Left renal cortex interstitium (tissue), 4 donors: ENCODE measurements at places on chromosomes 1 and 21.

GRCh38 chr1:30704765-30705509 is 18.4 kb downstream of the MATN1 start:
- DNase-seq = no peak

- no peak for DNase-seq
Observed at GRCh38 chr1:158005224-158005623, 11.8 kb downstream of the KIRREL1 start.

- DNase-seq = peak; percentile 95
Observed at GRCh38 chr1:27671964-27672749, at the start of gene IFI6. IFI6 (minus strand) TSS chr1:27672192; CDS start chr1:27669314, 2,878 bp downstream.

DNA sequence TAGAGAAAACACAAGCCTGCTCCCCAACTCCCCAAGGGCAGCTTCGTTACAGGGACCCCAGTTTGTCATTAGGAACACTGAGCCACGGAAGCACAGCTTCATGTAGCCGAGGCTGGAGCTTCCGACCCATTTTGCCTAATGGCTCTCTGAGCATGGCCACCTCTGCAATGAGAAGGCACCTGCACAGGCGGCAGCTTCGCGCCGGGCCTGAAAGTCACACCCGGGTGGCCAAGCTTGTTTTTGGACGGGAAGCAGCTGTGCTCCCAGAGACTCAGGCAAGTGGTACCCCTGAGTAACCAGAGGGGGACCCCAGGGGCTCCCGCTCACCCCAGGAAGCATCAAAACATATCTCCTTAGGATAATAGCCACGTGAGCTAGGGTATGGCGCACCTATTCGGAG is 80.9 kb downstream of the SLC66A1 start:
- DNase-seq = no peak

DNA sequence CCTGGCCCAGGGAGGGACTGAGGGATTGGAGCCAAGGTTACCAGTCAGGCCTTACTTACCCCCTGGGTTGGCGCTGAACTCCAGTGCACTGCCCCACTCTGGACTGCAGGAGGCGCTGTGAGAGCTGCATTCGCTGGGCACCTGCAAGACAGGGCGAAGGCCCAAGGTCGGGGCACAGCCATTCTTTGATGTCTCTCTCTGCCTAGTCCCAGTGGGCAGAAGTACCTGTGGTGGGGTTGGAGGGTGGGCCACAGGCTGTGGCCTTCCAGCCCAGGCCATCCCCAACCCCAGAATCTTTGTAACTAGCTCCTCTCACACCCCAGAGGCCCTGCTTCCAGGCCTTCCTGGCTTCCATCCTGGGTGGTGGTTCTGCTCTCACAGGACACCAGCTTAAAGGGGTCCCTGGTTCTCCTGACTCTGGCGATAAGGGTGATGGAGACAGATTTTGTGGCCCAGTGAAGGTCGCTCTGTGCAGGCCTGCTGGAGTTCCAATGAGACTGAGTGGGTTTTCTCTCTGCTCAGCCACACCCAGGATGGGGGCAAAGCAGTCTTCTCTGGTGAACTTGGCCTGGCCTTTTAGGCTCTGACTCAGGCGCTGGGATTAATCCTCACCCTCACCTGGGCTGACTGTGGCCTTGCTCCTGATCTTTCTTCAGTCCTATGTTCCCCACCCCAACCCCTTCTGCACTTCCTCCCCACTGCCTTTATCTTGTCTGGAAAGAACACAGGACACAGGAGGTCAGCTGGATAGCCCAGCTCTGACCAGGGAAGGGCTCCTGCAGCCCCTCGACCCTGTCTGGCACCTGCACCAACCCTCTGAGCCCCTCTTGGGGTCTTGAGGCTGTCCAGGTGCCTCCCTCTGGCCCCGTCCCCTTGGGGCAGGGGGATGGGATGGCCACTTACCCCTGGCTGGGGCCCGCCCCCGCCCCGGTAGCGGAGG is 954 bp downstream of the MYOG start:
- DNase-seq = no peak

DNA sequence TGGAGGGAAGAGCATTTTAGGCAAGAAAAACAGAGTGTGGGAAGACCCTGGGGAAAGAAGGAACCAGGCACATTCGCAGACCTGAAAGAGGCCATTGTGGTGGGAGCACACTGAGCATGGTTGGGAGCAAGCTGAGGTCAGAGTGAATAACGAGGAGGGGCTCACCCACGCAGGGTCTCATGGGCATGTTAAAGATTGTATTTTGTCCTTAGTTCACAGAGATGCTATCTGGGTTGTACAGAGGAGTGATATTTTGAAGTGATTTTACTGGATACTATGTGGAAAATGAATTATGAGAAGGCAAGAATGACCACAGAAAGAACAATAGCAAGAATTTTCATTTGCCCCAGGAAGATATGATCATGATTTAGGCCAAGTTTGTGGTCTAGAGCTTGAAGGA is 578.3 kb upstream of the NR5A2 start:
- DNase-seq = no peak

DNA sequence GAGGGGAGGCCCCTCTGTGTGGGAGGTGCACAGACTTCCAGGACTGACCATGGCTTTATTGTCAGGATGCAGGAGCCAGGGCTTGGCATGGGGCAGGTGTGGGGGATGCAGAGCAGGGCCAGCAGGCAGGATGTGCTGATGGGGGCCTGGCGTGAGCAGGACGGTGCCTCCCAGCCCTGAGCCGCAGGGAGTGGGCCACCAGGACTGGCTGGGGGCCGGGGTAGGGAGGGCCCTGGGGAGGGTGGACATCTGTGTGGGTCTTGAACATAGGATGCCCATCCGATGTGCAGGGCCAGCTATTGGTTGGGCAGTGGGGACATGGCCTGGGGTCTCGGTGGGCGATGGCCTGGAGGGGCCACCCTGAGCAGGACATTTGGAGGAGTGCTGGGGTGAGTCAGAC is 15.6 kb downstream of the PRMT2 start:
- DNase-seq = no peak

DNA sequence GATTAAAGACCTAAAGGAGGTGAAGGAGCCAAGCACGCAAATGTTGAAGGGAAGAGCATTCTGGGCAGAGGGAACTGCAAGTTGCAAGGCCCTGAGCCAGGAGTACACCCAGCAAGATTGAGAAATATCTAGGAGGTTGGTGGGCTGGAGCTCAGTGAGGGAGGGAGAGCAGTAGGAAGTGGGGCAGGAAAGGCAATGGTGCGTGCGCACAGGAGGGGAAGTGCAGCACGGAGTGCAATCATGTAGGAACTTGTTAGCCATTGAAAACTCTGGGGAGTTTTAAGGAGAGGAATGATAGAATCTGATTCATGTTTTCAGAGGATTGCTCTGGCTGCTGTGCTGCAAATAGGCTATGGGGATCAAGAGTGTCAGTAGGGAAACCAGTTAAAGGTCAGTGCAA is 13.2 kb upstream of the IGSF3 start:
- DNase-seq = no peak

DNA sequence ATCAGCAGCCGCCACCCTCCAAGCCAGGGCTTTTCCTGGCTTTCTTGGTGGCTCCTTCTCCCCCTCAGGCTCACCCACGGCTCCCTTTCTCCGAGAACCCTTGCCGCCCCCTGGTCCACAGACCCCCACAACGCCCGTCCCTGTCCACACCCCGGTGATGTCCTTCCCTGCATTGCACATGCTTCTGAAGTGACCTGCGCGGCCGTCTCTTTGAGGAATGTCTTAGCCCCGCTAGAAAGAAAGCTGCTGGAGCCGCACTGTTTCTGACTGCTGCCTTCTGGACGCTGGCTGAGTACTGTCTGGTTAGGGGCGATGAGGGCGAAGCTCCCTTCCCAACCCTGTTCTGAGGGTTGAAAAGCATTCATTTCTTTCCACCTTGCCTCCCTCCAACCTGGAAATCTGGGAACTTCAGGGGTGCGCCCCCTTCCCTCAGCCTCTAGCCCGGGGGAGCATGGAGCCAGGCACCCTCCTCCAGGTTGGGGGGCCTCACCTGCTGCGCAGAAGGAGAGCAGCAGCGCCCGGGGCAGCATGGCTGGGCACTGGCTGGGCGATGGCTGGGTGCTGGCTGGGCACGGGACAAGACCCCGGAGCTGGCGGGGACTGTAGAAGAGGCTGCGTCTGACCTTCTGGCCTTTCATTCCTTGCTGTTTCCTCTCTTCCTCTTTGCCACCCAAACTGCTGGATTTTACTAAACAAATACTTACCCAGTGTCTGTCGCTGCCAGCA is at the start of gene CLEC20A:
CLEC20A (minus strand) TSS at position 555 of the 726 bp plus-strand sequence; CDS start at position 530, 25 bp downstream.
- no peak for DNase-seq

DNA sequence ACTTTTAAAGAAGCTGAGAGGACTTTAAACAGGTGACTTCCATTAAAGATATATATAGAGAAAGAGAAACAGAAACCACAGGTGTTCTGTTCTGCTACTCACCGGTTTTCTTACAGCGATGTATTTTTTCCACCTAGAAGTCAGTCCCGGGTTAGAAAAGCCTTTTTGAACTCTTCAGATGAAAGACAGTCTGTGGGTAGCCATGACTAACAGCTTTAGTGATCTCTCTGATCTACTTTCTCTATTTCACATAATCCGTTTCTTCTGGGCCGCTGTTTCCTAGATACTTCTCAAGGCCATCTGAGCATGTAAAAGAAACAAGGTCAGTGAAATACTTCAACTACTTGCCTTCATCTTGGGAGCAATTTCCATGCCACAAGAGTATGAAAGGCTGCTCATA is 25.1 kb downstream of the WDR64 start:
- no peak for DNase-seq

GRCh38 chr1:8455700-8456307 is 137.9 kb downstream of the SLC45A1 start:
- DNase-seq = no peak

- peak; percentile 20 for DNase-seq
Observed at GRCh38 chr1:79113836-79114235, 107.3 kb upstream of the ADGRL4 start.

DNA sequence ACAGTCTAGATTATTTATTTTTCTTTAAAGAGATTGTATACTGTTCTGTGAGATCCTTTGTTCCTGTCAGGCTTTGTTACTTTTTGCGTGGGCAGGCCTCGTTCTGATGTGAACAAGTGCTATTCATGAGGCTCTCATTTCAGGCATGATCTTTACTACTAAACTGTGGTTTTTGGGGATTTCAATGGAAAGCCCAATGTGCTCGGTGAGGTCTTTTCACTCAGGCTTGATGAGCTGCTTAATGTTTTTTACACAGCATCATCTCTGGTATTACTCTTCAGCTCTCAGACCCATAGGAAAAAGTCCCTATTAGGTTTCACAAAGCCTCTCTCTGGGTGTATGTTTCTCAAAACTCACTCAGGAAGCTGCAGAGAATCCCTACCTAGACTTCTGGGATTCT is 419.4 kb downstream of the GPATCH2 start:
- DNase-seq = no peak

GRCh38 chr21:46056450-46056903 is 41.4 kb upstream of the COL6A2 start:
- DNase-seq = no peak

DNA sequence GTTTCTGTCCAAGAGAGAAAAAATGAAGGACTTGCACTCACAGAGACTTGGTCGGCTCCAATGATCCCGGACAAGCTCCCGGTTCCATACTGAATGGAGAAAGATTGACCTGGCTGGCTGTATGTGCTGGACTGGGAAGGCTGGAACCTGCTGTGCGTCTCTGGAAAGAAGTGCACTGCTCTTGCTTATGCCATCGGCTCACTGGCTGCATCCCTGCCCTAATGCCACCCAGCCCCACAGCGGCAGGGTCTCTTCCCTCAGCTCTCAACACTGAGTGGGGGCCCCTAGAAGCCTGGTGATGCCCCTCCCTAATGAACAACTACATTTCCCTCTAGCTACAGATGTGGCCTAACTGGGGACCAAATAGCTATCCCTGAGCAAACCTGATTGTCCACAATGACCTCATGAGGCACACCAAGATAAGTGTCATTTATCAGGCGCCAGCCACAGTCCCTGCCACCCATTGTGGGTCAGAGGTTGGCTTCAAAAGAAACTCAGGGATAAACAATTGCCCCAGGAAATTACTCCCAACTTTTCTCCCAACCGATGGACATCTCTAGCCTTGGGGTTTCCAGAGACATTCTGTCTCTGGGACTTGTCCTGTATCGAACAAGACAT is 2.6 kb downstream of the CTSE start:
- DNase-seq = no peak

- no peak for DNase-seq
Observed at GRCh38 chr1:66637146-66637545, 103.2 kb downstream of the SGIP1 start.

GRCh38 chr1:224333309-224333926 is 3.4 kb upstream of the NVL start:
- DNase-seq = no peak

GRCh38 chr1:165734906-165735305 is 33.8 kb downstream of the TMCO1 start:
- no peak for DNase-seq

GRCh38 chr1:208500375-208500774 is 256.2 kb upstream of the PLXNA2 start:
- DNase-seq = no peak

DNA sequence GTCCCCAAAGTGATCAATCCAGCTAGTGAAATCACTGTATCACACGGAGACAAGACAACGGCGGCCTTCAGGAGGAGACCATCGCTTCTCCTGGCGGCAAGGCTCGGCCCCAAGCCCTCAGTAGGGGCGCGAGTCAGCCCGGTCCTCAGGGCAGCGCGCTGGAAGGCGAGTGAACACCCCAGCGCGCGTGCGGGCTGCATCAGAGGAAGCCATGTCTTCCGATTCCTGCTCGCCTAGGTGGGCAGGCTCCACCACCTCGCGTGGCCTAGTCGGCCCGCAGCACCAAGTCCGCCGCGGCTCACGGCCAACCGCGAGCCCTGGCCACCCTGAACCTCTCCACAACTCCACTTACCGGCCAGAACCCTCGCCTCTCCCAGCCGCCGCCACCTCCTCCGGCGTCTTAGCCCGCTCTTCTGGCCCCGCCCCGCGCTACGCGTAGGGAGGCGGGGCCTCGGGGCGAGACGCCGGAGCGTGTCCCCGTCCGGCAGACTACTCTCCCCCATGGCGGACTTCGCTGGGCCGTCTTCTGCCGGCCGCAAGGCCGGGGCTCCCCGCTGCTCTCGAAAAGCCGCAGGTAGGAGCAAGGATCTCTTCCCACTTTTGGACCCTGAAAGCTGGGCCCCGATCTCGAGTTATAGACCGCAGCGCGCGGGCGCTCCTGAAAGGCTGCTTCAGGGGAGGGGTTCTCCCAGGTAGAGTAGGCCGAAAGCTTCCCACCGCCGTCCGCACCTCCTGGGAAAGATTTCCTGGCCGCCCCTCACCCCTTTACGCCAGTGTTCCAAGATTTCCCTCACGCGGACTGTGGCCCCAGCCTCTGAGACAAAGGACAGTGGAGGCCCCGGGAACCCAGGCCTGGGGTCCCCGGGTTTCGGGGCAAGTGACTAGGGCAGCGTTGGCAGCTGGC is at the start of the genes GLMN and RPAP2:
GLMN (minus strand) TSS at position 415 of the 904 bp plus-strand sequence. CDS start 988 bp downstream, outside the sequence.
RPAP2 (plus strand) TSS at position 487 of the 904 bp plus-strand sequence; CDS start at position 502, 15 bp downstream.
- DNase-seq = peak; percentile 79

- no peak for DNase-seq
Observed at GRCh38 chr1:169764919-169765318, 29.8 kb downstream of the METTL18 start.

DNA sequence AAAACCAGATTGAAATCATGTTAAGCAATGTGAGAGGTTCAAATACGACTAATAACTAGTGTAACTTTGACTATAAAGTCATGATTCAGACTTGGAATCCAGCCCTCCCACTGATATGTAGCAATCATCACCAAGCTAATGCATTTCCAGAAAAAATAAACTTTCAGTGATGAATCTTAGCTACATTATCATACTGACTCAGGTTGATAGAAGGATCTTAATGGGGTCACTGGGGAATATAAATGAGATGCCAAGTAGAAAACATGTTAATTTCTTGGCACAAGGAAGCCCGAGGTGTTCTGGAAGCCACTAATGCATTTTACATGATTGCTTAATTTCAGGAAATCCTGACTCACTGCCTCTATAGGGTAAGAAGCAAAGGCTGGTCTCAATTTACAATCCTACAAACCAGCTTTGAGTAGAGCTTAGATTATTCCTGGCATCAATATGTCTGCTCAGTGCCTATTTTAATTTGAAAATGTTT is 67.7 kb downstream of the SELENOF start:
- DNase-seq = no peak

- DNase-seq = no peak
Observed at GRCh38 chr1:42964044-42964812, 5.6 kb upstream of the SLC2A1 start.
